NCI-H345 (cell line): ENCODE measurements at places on chromosomes 7 and 10.

GRCh38 chr7:4241304-4241612, 440.8 kb upstream of the FOXK1 start:
- DNase-seq = no peak

DNA sequence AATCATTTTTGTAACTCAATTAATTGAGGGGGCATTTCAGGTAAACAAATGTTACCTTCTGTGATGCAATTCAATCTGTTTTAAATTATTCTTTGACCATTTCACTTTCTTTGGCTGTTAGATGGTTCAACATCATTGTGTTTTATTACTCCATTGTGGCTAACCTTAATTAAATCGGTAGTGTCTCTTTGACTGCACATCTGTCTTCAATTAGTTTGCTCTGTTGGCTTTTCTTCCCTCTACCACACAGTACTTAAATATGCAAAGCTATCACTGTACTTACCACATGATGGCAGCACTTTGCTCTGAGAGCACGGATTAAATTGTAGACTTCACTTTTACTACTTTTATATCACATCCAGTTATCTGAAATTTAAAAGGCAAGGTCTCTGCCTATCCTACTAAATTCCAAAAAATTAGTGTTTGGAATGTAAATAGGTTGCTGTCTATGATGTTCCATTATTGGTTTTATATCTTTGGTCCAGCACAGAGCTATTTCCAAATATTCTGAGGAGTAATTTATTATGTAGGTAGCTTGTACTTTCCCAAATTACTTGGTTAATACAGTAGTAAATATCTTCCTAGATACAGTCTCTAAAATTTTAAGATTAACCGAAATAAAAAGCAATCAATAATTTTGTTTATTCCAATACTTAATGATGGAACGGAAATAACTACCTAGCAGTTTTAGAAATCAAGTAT, 352.0 kb downstream of the PCLO start:
- peak; percentile 48 for DNase-seq

- DNase-seq = no peak
These were observed 403.6 kb downstream of the SEMA3D start for GRCh38 chr7:84783141-84783778.

DNA sequence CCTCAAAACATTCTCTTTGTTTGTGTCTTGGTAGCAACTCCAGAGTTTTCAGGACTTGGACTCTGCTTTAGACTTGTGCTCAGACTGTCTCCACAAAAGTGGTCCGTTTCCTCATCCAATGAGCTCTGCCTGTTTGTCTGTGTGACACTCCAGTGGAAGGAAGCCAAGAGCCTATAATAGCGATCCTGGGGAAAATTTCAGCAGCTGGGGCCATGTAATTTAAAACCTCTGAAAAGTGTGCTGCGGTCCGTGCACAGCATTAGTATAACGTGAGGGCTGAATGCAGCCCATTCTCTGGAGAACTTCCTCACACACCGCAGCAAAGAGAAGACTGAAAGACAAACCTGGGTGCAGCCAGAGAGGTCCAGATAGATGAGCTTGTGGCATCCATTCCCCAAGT, at the start of gene LRRC17:
Gene LRRC17 (plus strand): TSS at position 259 of the 400 bp plus-strand sequence. CDS start 20,914 bp downstream, outside the sequence.
- DNase-seq = peak; percentile 50

- DNase-seq = peak; percentile 21
These were observed 697.8 kb downstream of the NRG3 start for GRCh38 chr10:82572744-82573143.

DNA sequence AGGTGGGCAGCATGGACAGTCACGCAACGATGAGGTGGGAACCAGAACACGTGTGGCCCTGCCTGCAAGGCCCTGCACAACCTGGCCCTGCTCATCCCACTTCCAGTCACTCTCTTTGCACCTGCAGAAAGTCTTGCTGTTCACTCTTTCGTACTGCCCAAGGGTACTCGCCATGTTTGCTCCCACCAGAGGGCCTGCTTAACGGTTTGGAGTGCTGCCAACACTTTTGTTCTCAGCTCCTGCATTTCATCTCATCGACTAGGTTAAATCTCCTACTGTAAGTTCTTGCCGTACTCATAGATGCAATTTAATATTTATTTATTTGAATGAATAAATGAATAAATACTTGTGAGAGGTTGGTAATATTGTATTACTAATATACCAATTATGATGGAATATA, 315.3 kb downstream of the SDK1 start:
- DNase-seq = peak; percentile 93

DNA sequence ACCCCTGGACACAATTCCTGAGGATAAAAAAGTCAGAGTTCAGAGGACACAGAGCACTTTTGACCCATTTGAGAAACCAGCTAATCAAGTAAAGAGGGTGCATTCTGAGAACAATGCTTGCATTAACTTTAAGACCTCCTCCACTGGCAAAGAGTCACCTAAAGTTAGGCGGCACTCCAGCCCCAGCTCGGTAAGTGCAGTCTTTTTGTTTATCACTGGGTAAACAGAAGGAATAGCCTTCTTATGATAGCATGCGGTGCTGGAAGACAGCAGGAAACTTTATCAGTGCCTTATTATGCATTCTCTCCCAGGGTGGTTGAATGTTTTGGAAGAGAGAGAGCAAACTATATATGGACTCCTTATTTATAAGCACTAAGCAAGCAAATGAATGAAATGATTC, 130.5 kb downstream of the CDK14 start:
- DNase-seq = peak; percentile 32

DNA sequence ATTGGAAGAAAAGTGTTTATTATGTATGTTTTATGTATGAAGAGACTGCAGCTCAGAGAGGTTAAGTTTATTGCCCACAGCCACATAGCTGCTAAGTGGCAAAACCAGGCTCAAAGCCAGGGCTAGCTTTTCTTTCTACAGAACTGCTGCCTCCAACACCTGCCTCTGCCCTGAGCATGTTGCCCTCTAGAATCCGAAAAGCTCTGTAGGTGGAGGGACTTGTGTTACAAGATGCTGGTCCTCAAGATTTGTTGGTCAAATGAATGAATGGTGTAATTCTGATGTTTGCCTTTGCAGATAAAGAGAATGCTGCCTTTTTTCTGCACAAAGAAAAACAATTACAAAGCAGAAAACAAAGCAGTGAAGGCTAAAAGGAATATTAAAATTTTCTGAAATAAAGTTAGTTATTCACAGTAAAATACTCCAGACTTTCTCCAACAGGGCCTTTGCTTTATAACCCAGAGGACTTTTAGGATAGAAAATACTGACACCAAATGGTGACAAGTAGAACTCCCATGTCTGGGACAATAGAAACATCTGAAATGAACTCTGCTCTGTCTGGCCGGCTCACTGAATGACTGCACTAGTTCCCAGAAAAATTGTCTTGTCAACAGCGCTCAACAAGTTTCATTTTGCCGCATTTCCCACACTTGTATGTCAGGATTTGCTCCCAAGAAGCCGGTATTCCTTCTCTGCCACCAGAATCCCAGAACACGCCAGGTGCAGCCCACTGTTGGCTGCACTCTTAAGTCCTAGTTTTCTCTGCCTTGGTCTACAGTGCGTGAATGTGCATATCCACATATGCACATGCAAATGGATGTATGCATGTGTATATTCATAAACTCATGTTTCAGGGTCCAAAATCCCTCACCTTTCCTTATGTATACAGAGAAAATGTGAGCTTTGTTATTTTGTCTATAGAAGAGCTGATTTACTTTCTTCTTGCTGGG, 11.0 kb upstream of the DNTT start:
- peak; percentile 14 for DNase-seq
